ENCODE measurements at places on chromosomes 11 and 22. TPM values are rescaled to one million over a fixed set of nuclear protein-coding genes. Genes with fewer than 3 reads are reported as not detected.

DNA sequence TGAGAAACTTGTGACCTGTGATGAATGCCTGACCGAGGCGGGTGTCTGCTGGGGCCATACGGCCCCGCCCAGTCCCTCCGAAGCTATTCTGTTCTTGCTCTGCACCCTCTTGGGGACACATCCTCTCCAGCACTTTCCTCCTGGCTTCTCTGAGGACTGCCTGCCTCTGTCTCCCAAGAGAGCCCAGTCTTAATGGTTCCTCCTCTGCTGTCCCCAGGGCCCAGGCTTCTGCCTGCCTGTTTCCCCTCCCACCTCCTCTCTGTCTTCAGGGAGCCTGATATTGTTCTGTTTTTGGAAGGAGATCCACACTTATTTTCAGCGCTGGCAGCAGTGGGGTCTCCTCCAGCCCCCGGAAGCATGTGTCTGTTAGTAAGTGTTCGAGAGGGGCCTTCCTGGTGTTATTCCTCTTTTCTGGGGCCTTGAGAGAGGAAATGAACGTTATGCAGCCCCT lies 18.7 kb downstream of the SYNGR1 start:
- no peaks in the 10 kb centered on the region for H3K27me3 ChIP-seq
- H3K4me1 ChIP-seq: peaks cover 19% of the 10 kb centered on the region
- no peaks in the 10 kb centered on the region for H3K36me3 ChIP-seq
- no peak overlapping the region for H3K27ac ChIP-seq

The MUC6 gene
- not detected for total RNA-seq

GRCh38 chr11:114587398-114587953 lies 8.1 kb downstream of the NXPE4 start:
- peaks cover 7% of the 10 kb centered on the region for H3K27me3 ChIP-seq
- peaks cover 7% of the 10 kb centered on the region for H3K36me3 ChIP-seq
- no peak for DNase-seq
- H3K27ac ChIP-seq: no peak overlapping the region
- H3K4me1 ChIP-seq: no peaks in the 10 kb centered on the region

- peaks cover 2% of the 10 kb centered on the region for H3K36me3 ChIP-seq
- no peak overlapping the region for H3K27ac ChIP-seq
- H3K4me1 ChIP-seq: peaks cover 13% of the 10 kb centered on the region
- no peak for DNase-seq
- H3K4me3 ChIP-seq: no peak overlapping the region
Measured at GRCh38 chr22:39281126-39281525, 36.3 kb upstream of the PDGFB start.

DNA sequence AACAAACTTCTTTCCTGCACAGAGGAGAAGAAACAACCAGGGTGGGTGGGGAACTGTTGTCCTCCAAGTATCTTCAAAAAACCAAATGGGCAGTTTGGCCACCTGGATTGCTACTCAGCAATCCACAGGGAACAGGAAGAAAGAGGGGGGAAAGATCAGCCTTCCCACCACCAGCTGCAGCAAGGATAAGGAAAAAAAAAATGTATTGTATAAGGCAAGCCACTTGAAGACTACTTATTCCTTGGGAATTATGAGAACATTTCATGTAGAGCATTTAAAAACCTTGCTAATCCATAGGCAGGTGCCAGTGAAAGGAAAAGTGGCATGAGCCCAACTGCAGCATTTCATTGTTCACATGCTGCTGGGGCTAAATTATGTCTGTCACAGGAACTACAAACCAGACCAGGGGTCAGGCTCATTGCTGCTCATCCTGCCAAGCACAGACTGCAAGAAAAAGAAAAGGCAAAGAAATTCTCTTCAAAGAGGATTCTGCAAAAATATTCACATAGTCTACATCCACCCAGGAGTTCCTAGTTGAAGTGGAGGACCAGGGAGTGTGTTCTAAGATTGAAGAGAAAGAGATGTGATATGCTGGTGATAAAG lies 2.2 kb downstream of the RAB30 start:
- peaks cover 3% of the 10 kb centered on the region for H3K36me3 ChIP-seq
- peaks cover 48% of the 10 kb centered on the region for H3K4me1 ChIP-seq
- no peak overlapping the region for H3K27ac ChIP-seq
- no peak overlapping the region for H3K4me3 ChIP-seq
- no peak for DNase-seq

DNA sequence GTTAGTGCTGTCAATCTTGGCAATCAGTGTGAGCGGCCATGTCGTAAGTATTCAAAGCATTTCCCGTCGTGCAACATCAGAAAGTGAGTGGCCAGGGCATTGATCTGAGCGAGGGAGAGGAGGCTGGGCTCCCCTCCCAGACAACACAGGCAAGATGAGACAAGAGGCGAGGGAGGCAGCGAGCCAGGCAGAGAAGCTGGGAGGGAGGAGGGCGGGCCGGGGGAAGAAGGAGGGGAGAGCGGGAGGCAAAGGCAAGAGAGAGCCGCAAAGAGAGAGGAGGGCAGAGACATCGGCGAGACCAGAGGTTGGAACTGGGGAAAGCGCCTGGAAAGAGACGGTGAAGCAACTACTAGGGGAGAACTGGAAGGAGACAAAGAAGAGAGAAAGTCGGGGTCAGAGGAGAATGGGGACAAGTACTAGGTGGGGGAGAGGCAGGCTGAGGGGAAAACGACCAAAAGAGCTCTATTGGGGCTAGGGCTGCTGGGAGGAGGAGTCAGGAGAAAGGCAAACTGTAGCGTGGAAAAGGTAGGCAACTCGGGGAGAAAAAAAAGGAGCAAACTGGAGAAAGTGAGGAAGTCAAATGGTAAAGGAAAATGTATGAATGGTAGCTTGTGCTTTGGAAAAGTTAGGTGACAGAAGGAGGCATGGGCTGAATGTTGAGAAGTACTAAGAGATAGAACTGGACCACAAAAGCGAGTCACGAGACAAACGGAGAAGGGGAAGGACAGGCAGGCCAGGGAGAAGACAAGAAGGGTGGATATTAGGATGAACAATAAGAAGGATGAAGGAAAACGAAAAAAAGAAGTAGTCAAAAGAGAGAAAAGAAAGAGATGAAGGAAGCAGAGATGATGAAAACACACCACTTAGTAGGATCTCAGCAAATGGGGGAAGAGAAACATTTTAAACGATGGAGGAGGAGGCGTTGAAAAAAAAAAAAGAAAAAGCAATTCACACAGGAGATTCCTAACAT lies 130.5 kb upstream of the C11orf58 start:
- H3K36me3 ChIP-seq: no peaks in the 10 kb centered on the region
- H3K4me3 ChIP-seq: no peak overlapping the region
- peaks cover 2% of the 10 kb centered on the region for H3K27me3 ChIP-seq
- no peak overlapping the region for H3K27ac ChIP-seq
- DNase-seq: peak; percentile 95
- peaks cover 31% of the 10 kb centered on the region for H3K4me1 ChIP-seq

GRCh38 chr22:24208012-24208749 lies 26.9 kb downstream of the SUSD2 start:
- peaks cover 38% of the 10 kb centered on the region for H3K4me1 ChIP-seq
- H3K27ac ChIP-seq: peak overlapping the region; percentile 97
- no peak for DNase-seq
- no peaks in the 10 kb centered on the region for H3K27me3 ChIP-seq

- no peaks in the 10 kb centered on the region for H3K36me3 ChIP-seq
- H3K27me3 ChIP-seq: peaks cover 13% of the 10 kb centered on the region
- no peak overlapping the region for H3K27ac ChIP-seq
- no peak overlapping the region for H3K4me3 ChIP-seq
- DNase-seq: no peak
Measured at GRCh38 chr11:90757849-90758494, 535.1 kb upstream of the CHORDC1 start.

GRCh38 chr22:43631201-43631600 lies 180.9 kb downstream of the EFCAB6 start:
- no peak overlapping the region for H3K4me3 ChIP-seq
- H3K27me3 ChIP-seq: peaks cover 4% of the 10 kb centered on the region
- H3K36me3 ChIP-seq: no peaks in the 10 kb centered on the region
- no peak for DNase-seq

DNA sequence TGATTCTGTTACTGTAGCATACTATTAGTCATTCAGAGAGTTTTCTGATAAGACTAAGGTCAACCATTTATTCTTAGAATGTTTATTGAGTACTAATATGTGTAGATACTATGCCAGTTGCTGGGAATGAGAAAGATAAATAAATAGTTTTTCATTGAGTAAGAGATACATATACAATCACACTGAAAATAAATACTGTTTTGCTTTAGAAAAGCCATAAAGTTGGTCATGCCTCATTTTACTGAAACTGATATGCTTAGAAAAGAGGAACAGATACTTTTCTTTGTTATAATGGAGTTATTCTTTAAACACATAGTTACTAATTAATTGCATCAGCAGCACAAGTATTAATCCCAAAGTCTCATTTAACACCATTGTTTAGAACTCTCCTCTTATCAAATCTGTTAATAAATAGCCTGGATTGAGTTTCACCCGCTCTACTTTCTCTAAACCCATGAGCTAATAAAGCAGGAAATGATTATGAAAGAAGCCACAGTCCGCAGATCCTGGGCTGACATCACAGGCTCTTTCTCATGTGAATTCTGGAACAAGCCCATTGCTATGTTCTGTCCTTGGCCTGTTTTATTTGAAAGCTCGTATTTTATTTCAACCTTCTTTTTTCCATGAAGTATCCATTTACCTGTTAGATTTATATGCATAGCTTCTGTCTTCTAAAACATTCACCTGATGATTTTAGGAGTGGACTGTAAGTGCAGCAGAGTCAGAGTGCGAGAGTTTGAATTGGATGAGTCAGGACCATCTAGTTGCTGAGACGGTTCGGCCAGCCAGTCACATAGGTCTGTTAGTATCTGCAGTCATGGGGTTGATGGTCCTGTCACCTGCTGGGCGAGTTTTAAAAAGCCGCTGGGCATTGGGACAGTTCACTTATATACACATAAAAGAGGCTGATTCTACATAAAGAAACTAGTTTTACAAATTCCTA lies 35.5 kb downstream of the PIWIL4 start:
- no peak for DNase-seq
- H3K27ac ChIP-seq: no peak overlapping the region
- H3K4me1 ChIP-seq: peaks cover 25% of the 10 kb centered on the region
- H3K4me3 ChIP-seq: no peak overlapping the region

- DNase-seq: no peak
- H3K4me1 ChIP-seq: peaks cover 16% of the 10 kb centered on the region
- peaks cover 28% of the 10 kb centered on the region for H3K27me3 ChIP-seq
- H3K27ac ChIP-seq: no peak overlapping the region
- no peak overlapping the region for H3K4me3 ChIP-seq
Measured at GRCh38 chr11:119626871-119627270, 102.1 kb downstream of the NECTIN1 start.

The HTR3A gene
- total RNA-seq: not detected

GRCh38 chr11:6607190-6607795 lies 3.7 kb downstream of the ILK start:
- no peaks in the 10 kb centered on the region for H3K4me1 ChIP-seq
- H3K4me3 ChIP-seq: no peak overlapping the region

DNA sequence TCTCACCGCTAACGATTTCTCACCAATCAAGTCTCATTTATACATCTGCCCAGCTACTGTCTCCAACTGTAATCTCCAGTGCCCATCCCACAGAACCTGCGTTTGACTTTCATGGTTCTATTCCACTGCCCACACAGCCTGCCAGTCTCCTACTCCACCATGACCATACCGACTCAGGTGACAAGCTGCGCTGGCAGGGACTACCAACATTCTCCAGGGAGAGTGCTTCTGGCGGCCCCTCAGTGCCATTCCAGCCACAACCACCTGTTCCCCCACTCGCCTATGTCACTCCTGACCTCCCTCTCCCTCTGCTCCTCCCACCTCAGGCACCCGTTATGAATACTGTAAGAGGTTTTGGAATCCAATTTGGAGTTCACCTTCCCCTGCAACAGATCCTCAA lies 108.5 kb upstream of the BID start:
- no peak for DNase-seq
- no peak overlapping the region for H3K27ac ChIP-seq
- no peak overlapping the region for H3K4me3 ChIP-seq
- no peaks in the 10 kb centered on the region for H3K27me3 ChIP-seq
- H3K36me3 ChIP-seq: peaks cover 30% of the 10 kb centered on the region

The MCM5 gene
- total RNA-seq: 49.6 TPM

DNA sequence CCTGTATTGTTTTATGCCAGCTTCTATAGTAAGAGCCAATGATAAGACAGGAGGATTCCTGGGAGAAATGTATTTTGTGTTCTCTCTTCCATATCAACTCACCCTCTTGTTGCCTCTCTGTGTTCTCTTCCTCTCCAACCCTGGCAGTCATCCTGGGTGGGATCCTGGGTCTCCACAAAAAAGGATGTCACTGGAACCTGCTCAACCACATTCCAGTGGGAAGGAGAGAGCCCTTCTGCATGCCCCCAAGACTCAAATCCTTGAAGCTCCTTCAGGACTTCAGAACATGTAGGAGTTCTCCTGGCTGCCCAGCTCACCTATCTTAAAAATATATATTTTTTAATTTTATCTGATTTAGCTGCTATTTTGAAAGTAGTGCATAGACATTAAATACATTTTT lies 26.1 kb downstream of the APOL6 start:
- peaks cover 2% of the 10 kb centered on the region for H3K36me3 ChIP-seq
- H3K4me1 ChIP-seq: no peaks in the 10 kb centered on the region
- no peak overlapping the region for H3K4me3 ChIP-seq
- no peak for DNase-seq
- H3K27me3 ChIP-seq: no peaks in the 10 kb centered on the region

The TESMIN gene
- total RNA-seq: 0.37 TPM

The OR2D2 gene
- total RNA-seq: not detected

DNA sequence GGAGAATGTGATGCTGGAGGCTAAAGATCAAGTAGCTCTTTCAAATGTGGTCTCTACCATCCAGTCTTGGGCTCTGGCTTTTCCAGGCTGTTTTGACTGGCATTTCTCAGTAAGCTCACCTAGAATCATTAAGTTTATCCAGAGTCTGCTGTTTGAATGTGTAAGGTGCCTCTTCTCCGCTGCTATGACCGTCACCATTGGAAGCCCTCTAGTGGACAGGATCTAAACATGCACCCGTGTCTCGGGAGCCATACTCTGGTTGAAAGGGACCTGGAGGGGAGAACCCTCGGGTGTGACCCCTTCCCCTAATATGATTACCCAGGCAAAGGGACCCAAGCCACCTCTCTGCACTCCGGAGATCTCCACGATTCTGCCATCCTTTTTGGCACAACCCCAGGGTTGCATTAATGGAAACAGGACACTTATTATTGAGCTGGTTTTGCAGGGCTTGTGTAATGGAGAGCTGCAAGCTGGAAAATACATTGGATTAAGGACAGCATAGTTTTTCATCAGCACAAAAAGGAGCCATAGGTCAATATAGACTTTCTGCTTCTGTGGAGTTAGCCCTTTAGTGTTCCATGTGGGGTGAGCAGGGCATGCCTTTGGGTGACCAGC lies 191.0 kb upstream of the LARGE1 start:
- no peaks in the 10 kb centered on the region for H3K4me1 ChIP-seq
- H3K27me3 ChIP-seq: peaks cover 6% of the 10 kb centered on the region
- no peak overlapping the region for H3K4me3 ChIP-seq

The RHOD gene
- 26.5 TPM for total RNA-seq

DNA sequence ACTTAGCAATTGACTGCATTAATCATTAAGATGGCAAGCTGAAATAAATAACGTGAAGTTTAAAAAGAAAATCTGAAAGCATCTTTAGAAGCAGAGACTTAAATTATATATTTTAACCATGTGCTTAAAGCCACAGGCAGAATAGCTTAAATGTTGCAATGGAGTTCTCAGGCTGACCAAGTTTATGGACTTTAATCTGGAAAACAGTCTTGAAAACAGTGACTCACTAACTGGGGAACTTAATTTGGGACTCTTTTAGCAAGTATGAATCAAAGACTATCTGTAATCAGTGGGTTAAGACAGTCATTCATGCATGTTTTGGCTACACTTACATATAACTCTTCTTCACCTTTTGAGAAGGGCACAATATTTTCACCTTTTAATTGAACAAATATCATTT lies 12.6 kb upstream of the GLYATL1 start:
- H3K4me3 ChIP-seq: no peak overlapping the region
- H3K27ac ChIP-seq: no peak overlapping the region
- no peaks in the 10 kb centered on the region for H3K36me3 ChIP-seq
- H3K4me1 ChIP-seq: peaks cover 7% of the 10 kb centered on the region
